SJCRH30 (cell line): ENCODE measurements at places on chromosomes 7 and 10.

- DNase-seq = no peak
Measured at GRCh38 chr10:78231939-78232338, 198.3 kb downstream of the RPS24 start.

DNA sequence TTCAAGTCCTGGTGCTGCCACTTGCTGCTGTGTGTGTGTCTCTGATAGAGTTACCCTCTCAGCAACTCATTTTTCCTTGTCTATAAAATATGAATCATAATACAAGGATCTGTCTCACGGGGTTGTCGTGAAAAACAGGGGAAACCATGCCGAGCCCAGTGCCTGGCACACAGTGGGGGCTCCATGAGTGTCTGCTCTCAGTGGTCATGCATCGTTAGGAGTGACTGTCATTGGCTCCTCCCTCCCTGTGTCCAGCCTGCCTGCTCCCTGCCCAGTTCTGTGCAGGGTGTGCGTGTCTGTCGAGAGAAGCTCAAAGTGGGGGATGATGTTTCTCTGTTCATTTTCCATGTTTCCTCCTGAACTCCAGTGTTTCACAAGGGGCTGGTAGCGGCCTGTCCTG lies 83.6 kb upstream of the LRRC4 start:
- DNase-seq = no peak

DNA sequence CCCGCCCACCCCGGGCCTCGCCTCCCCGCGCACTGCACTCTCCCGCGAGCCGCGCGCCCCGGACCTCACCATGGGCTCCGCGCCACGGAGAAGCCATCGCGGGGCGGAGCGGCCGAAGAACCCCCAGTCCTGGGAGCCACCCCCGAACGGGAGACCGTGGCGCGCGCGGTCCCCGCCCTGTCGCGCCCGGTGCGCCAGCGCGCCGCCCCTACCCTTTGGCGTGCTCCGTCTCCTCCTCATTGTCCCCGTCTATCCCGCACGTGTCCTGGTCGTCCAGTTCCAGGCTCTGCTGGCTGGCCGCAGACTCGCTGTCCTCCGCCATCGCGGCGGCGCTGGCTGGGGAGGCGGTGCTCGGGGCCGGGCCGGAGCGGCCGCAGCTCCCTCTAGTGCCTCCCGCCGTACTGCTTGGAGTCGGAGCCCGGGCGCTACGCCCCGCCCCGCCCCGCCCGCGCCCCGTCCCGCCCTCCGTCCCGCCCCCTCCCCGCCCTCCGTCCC lies at the start of gene NMT2:
NMT2 (minus strand) TSS at position 403 of the 495 bp plus-strand sequence; CDS start at position 322, 81 bp downstream.
- DNase-seq = peak; percentile 84

- DNase-seq = no peak
Measured at GRCh38 chr7:71613313-71613712, 481.4 kb downstream of the GALNT17 start.

DNA sequence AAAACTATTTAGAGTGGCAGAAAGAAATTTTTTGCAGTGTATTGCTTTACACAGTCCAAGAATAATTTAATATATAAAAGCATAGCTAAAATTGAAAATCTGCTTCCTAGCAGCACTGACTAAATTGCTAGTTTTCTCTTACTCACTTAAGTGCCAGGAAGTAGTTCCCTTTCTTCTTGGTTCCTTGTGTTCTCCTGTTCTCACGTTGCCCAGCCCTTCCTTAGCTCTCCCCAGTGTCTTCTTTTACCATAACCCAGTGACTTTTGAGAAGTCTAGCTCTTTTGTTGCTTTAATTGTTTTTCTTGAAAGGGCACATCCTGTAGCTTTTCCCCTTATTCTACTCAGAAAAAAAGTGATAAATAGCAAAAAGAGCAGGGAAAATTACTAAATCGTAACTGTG lies 215.5 kb downstream of the THSD7A start:
- DNase-seq = no peak

DNA sequence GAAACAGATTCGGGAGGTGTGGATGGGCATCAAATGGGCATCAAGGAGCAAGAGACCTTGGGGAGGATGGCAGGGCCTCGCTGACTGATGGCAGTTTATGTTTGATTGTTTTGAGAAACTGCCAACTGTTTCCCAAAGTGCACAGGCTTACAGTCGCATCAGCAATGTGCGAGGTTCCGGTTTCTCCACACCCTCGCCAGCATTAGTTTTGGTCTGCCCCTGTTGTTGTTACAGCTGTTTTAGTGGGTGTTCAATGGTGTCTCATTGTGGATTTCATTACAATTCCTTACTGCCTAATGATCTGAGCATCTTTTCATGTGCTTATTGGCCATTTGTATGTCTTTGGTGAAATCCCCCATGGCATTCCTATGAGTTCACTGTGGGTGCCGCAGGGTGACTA lies 24.4 kb downstream of the AKR1E2 start:
- peak; percentile 84 for DNase-seq

DNA sequence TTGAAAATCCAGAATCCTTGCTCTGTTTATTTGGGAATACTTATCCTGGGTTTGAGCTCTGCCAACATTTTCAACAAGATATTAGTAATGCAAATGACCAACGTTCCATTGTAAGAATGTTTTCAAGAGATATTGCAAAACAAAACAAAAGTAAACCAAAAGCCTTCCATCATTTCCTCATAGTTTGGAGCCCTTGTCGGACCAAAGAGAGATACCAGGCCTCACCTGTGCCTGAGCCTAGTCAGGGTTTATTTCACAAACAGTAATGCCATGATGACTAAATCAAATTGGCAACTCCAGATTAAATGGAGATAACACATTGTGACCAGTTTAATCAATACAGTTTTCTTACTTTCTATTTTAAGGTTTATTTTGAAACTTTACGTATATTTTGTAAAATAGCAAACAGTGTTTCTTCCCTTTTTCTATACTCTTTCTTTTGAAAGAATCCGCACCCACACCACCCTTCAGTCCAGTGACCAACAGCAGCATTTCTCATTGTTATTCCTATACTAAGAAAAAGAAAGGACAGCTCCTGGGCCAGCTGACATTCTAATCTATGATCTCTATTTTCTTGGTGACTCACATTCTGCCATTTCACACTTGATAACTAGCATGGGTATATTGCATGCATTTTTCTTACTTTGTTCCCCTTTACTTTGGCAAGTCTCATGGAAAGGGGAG lies 168.5 kb upstream of the MEOX2 start:
- DNase-seq = no peak

GRCh38 chr7:108451296-108451848 lies 4.9 kb downstream of the NRCAM start:
- no peak for DNase-seq

DNA sequence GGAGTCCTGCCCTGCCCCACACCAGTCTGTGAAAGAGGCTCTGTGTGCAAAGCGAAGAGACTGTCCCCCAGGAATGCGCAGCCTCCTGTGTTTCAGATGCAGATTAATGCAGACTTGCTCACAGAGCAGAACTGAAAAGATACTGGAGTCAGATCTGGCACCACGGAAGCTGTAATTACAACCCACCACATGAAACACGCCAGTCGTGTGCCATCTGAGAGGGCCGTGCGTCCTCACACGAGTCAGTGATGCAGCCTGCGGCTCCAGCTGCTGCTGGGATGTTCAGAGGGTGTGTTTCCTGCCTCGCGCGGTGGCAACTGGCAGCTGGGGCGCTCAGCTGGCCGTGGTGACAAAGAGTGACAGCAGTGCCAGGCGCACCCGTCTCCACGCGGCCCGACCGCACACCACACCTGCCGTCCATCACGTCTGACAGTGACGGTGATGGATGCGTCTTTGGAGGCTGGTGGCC lies 50.0 kb downstream of the NKX6-2 start:
- no peak for DNase-seq

GRCh38 chr7:64978497-64979203 lies 12.2 kb downstream of the ZNF117 start:
- no peak for DNase-seq

DNA sequence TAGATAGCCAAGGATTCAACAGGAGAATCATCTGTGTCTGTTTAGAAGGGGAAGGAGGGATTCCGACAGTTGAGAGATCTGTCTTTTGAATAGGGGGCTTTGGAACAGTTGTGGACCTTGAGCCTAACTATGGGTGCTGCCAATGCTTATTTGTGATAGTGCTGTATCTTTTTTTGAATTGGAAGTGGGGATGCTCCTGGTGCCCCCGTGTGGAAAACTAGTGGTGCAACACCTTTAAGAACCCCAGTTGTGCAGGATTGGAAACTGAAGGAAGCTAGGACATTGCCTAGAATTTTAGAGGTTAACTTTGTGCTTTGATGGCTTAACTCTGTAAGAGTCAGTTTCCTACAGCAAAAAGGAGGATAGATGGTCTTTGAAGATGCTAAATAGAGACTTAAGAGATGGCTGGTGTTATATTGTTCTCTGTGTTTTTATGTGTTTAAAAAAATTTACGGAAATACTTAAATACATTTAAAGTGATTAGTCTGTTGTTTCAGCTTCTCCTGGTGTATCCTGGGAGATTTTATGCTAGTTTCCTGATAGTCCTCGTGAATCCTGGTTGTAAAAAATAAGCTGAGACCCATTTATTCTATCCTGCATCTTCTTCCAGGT lies 69.3 kb downstream of the AP3M1 start:
- peak; percentile 63 for DNase-seq

DNA sequence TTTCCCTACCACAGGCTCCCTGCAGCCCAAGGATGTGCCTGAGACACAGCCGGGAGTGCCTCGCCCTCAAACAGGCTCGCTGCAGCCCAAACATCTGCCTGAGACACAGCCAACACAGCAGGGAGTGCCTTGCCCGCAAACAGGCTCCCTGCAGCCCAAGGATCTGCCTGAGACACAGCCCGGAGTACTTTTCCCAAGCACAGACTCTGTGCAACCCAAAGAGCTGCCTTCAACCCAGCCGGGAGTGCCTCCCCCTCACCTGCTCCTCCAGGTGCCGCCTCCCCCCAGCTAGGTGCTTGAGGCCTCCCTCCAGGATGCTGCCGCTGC lies 42.9 kb downstream of the ANTXRL start:
- no peak for DNase-seq

DNA sequence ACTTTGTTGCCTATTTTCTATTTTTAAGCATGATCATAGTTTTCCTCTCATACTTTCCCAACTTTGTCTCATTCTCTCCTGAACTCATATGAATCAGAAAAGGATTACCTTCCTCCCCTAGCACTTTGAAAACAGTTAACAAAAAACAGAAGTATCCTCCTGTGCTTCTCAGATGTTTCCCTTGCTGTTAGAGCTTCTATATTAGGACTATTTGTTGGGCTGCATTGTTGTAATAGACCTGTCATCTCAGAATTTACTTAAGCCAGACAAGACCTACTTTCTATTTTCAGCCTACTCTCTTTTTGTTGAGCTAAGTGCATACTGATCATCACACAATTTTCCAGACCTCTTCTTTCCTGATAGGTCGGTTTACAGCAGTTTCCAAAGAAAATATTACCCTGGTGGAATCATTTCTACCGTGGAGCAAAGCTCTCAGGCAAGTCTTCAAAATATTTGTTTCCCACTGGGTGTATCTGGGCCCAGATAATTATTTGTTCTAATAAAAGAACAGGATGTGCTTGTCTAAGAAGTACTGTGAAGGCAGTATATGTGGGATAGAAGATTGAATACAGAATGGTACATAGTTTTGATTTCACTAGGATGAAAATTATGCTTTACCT lies 411.9 kb upstream of the KLF6 start:
- no peak for DNase-seq

DNA sequence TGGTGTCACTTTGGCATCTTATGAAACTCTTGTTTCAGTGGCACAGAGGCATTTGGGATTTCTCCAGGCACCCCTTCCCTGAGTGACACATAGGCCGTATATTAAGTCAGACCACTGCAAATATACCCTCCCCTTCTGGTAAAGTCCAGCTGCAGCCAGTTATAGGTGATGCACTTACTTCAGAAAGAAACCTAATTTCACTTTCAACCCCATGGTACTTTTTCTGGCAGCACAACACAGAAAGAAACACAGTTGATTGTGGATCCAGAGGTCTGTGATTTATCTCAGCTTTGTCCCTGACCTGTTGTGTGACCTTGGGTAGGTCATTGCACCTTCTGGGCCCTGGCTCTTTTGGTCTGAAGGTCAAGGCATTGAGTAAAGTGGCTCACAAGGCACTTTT lies 173.2 kb downstream of the BUB3 start:
- no peak for DNase-seq

- DNase-seq = peak; percentile 71
Measured at GRCh38 chr10:62817766-62818425, 1.7 kb upstream of the EGR2 start.

- no peak for DNase-seq
Measured at GRCh38 chr10:79628988-79629954, 18.5 kb downstream of the SFTPA1 start.
